Stomach (tissue), 19 donors: ENCODE measurements at places on chromosomes 11 and 22. TPM values are rescaled to one million over a fixed set of nuclear protein-coding genes. Genes with fewer than 3 reads are reported as not detected.

- H3K4me1 ChIP-seq, result no peaks in the 10 kb centered on the region
- no peaks in the 10 kb centered on the region for H3K27me3 ChIP-seq
- H3K36me3 ChIP-seq, result no peaks in the 10 kb centered on the region
- H3K27ac ChIP-seq, result no peak overlapping the region
- no peak for DNase-seq
These were observed 238.1 kb downstream of the SWAP70 start for GRCh38 chr11:9901943-9902342.

GRCh38 chr22:49025791-49026493 lies 801.7 kb downstream of the BRD1 start:
- H3K27ac ChIP-seq, result no peak overlapping the region
- DNase-seq, result no peak
- no peaks in the 10 kb centered on the region for H3K27me3 ChIP-seq

DNA sequence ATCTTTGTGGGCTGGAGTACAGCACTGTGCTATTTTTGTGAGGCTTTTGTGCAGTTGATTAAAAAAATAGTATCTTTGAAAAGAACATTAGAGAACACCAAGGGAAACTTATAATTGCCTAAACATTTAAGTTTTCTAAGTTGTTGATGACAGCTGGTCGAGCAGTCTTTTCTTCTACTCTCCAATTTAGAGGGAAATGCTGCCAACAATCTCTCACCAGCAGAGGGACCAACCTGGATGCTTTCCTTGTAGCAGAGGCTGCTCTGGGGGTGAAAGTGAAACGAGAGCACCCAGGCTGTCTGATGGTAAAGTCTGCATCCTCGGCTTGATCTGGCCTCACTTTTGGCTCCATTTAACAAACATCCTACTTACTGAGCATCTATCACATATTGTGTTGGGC lies 1286.5 kb upstream of the TENM4 start:
- no peak overlapping the region for H3K4me3 ChIP-seq
- no peaks in the 10 kb centered on the region for H3K36me3 ChIP-seq
- no peaks in the 10 kb centered on the region for H3K4me1 ChIP-seq
- H3K27ac ChIP-seq, result no peak overlapping the region

DNA sequence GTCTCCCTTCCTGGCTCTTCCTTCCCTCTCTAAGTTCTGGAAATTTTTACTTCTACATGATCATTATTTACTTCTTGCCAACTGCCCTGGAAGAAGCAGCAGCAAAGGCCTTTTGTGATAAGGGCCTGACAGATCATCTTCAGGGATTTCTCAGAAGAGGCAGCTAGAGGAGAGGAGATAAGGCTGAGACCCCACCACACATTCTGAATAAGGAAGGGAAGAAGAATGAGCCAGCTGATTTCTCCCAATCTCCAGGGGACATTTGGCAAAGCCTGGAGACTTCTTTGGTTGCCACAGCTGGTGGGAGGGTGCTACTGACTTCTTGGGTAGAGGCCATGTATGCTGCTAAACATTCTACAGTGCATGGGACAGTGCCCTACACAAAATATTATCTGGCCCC lies 122.4 kb upstream of the OR9Q1 start:
- no peaks in the 10 kb centered on the region for H3K4me1 ChIP-seq
- no peak overlapping the region for H3K4me3 ChIP-seq
- no peak for DNase-seq
- H3K36me3 ChIP-seq, result no peaks in the 10 kb centered on the region

GRCh38 chr11:2533587-2534133 lies 88.9 kb downstream of the KCNQ1 start:
- H3K27ac ChIP-seq, result peak overlapping the region; percentile 41
- no peaks in the 10 kb centered on the region for H3K36me3 ChIP-seq
- H3K4me3 ChIP-seq, result peak overlapping the region; percentile 32
- no peaks in the 10 kb centered on the region for H3K27me3 ChIP-seq
- peaks cover 30% of the 10 kb centered on the region for H3K4me1 ChIP-seq

DNA sequence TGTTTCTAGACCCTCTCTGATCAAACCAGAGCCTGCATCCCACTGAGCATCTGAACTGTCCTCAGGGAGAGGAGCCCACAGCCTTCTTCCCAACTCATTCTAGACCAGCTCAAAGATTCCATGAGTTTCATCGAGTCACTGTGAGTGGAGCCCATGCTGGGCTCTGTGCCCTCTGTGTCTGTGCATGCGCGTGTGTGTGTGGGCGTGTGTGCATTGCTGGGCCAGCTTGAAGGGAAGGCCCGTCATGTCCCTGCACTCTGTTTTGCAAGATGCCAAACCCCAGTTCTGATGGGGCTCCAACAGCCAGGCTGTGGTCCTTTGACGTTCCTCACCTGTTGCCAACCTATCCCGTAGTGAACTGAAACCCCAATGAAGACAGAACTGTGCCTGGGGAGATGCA lies 7.1 kb downstream of the MPEG1 start:
- H3K36me3 ChIP-seq, result peaks cover 20% of the 10 kb centered on the region
- H3K27ac ChIP-seq, result no peak overlapping the region
- no peaks in the 10 kb centered on the region for H3K27me3 ChIP-seq

GRCh38 chr11:61613051-61613450 lies 32.2 kb upstream of the SYT7 start:
- no peak overlapping the region for H3K27ac ChIP-seq
- H3K4me3 ChIP-seq, result no peak overlapping the region
- no peaks in the 10 kb centered on the region for H3K27me3 ChIP-seq
- H3K36me3 ChIP-seq, result no peaks in the 10 kb centered on the region
- peaks cover 11% of the 10 kb centered on the region for H3K4me1 ChIP-seq

GRCh38 chr22:19446603-19447329 lies 745 bp downstream of the C22orf39 start:
- H3K27me3 ChIP-seq, result no peaks in the 10 kb centered on the region
- peak overlapping the region; percentile 86 for H3K4me3 ChIP-seq
- peaks cover 18% of the 10 kb centered on the region for H3K36me3 ChIP-seq
- no peak for DNase-seq
- H3K4me1 ChIP-seq, result peaks cover 52% of the 10 kb centered on the region
- H3K27ac ChIP-seq, result peak overlapping the region; percentile 96

DNA sequence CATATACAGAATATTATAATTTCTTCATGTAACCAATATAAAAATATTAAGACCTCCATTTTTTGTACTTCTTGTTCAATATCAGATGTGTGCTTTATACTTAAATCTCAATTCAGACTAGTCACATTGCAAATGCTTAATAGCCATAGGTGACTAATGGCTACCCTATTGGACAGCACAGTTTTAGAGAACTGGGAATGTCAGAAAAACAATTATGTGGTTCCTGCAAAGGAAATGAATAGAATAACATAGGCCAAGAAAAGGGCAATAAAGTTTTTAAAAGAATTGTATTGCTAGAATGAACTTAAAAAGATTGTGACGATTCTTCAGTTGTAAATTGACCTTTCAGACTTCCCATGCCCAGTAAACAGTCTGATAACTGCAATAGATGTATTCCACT lies 843.0 kb downstream of the METTL15 start:
- no peaks in the 10 kb centered on the region for H3K36me3 ChIP-seq
- no peak for DNase-seq
- no peaks in the 10 kb centered on the region for H3K27me3 ChIP-seq
- no peak overlapping the region for H3K4me3 ChIP-seq
- H3K27ac ChIP-seq, result no peak overlapping the region

GRCh38 chr22:23110190-23110921 lies 31.4 kb downstream of the RSPH14 start:
- DNase-seq, result peak; percentile 73
- H3K4me1 ChIP-seq, result peaks cover 16% of the 10 kb centered on the region
- H3K4me3 ChIP-seq, result no peak overlapping the region
- no peaks in the 10 kb centered on the region for H3K27me3 ChIP-seq
- no peak overlapping the region for H3K27ac ChIP-seq
- H3K36me3 ChIP-seq, result no peaks in the 10 kb centered on the region

DNA sequence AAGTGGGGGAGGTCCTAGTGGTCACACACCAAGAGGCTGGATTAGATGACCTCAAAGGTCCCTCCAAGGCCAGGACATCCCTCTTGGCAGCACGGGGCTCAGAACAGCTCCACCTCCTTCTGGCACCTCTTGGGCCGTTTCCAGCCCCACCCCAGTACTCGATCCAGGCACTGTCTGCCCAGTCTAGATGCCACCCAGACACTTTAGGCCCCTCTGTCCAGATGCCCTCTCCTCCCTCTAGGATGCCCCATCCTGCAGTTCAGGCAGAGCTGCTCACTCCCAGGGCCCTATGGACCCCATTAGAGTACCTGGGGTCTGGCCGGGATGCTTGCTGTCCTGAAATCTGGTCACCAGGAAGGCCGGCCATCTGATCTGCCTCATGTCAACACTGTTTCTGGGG lies 34.7 kb upstream of the PRR5 start:
- H3K4me1 ChIP-seq, result peaks cover 73% of the 10 kb centered on the region
- no peak overlapping the region for H3K4me3 ChIP-seq
- H3K27ac ChIP-seq, result peak overlapping the region; percentile 88

DNA sequence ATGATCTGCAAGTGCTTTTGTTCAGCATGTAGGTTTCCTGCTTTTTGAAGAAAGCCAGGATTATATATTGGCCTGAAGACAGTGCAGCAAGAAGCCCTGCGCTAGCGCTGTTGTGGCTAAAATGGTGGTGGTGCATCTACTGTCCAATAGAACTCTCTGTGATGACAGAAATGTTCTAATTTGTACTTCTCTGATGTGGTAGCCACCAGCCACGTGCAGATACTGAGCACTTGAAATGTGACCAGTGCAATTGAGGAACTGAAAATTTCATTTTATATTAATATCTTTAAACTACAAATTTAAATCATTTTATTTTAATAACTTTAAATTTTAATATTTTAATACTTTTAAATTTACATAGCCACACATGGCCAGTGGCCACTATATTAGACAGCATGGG lies 73.0 kb upstream of the PAX6 start:
- H3K4me1 ChIP-seq, result no peaks in the 10 kb centered on the region
- H3K4me3 ChIP-seq, result no peak overlapping the region
- H3K36me3 ChIP-seq, result no peaks in the 10 kb centered on the region
- no peak for DNase-seq
- H3K27ac ChIP-seq, result no peak overlapping the region

DNA sequence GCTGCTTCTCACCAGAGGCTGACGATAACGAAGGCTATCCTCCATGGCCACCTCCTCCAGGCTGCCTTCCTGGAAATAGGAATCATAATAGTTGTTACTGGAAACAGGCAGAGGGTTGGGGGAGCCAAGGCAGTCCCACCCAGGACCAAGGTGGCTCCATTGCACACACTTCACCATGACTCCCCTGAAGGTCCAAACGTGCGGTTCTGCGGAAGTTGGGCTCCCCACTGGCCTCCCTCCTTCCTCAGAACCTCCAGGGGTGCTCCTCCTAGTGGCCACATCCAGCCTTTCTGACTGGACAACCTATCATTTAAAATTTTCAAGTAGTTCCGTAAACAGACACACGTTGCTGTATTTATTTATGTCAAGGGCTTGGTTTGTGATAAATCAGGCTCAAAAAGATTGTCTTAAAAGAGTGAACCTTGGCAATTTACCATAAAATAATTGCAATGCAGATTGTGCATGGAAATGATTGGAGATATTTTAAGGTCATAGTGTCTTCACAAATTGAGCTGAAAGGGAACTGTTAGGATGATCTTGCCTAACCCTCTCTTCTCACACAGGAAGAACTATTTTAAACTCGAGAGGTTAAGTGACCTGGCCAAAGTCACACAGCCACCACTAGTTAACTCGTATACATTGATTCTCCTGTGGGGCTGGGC lies 1.4 kb upstream of the TCN2 start:
- no peaks in the 10 kb centered on the region for H3K27me3 ChIP-seq
- H3K4me3 ChIP-seq, result peak overlapping the region; percentile 64
- H3K27ac ChIP-seq, result peak overlapping the region; percentile 88
- no peaks in the 10 kb centered on the region for H3K36me3 ChIP-seq
- peak; percentile 63 for DNase-seq

The TMEM191B gene
- total RNA-seq, result not detected

The TMPRSS5 gene
- 1.3 TPM for total RNA-seq

The ACRV1 gene
- not detected for total RNA-seq

The SNX15 gene
- 19.3 TPM for total RNA-seq

The RNF169 gene
- 7.0 TPM for total RNA-seq
